CMK (cell line): ENCODE measurements at places on chromosomes 7 and 10.

DNA sequence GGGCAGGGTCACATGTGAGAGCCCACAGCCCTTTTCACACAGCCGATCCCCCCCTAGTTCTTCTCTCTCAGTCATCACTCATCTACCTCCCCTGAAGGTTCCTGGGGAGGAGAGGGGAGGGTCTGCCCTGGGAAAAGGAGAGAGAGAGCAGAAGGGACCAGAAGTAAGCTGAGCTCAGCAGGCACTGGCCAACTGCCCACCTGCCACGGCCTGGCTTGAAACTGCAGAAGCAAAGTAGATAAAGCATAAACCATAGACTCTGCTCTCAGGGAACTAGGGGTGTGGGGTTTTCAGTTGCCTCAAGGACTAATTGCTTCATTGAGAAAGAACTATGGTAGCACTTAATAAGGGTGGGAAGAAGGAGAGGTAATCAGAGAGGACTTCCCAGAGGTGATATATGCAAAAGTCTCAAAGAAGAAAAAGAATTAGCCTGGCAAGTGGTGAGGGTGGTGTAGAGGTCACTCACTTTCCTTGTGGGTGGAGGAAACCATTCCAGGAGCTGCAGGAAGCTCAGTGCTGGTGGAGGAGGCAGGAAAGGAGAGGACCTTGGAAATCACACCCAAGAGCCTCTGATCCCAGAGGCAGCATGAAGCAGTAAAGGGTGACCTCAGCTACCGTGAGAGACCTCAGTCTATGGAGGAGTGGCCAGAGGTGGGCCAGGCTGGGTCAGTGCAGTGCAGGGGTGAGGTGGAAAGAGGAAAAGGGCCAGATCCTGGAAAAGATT is 17.2 kb downstream of the PILRA start:
- no peak for DNase-seq

GRCh38 chr10:101974091-101974971 is 81.6 kb downstream of the ARMH3 start:
- no peak for DNase-seq

DNA sequence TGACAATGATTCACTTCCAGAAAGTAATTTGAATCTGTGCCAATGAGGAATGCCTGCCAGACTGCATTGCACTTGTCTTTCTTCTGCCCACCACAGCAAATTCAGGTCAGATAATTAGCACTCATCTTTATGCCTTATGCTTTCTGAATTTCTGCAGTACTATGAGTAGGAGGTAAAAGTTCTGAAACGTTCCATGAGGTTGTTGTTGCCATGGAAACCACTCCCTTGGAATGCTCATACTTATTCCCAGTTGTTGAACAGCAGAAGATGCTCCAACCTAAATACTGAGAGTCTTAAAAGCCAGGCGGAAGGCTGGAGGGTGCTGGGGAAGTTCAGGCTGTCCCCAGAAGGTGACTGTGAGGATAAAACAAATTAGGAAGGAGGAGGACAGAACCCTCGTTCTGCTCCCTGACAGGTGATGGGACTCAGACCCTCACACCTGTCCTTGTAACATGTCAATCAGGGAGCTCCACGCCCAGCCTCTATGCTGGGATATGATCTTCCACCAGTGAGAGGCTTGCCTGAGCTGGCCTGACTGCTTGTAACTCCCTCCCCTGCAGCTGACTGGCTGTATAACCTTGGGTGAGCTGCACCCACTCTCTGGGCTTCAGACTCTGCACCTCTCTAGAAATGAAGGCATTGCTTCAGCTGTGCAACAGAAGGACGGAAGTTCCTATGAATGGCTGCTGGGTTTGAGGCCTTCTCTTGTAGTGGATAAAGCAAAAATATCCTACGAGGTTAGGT is 554.3 kb upstream of the MGMT start:
- no peak for DNase-seq

DNA sequence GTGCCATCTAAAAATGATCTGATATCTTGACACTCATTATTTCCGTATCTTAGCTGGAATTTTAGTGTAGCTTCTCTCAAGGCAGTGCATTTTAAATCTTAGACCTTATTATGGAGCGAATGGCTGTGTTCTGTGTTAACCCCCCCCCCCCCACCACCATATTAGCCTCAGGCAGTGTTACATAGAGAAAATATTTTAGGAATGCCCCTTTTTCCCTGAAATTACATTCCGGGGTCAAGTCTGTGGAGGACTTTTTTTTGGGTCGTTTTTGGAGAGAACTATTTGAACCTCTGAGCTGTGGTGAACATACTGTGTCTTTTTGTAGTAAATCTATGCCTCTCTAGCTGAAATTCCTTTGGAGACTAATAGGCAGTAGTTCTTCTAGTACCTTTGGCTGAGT is 3.1 kb downstream of the CCDC126 start:
- DNase-seq, result no peak

DNA sequence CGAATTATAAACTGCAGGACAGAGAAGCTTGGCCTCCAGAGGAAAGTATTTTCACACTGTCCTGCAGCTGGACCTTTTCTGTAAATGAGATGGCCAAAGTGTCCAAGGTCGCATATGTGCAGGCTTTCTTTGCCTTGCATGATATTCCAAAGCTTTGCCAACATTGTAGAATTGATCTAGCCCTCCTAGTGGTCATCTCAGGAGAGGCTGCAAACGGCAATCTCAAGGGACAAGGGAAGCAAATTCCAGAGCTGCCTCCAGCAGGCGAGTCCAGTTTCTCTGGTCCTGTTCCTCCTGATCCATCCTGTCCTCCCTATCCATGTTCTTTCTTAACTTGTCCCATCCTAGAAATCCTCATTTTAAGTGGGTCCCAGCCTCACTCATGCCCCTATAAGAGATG is 373.4 kb upstream of the PCDH15 start:
- DNase-seq, result no peak

DNA sequence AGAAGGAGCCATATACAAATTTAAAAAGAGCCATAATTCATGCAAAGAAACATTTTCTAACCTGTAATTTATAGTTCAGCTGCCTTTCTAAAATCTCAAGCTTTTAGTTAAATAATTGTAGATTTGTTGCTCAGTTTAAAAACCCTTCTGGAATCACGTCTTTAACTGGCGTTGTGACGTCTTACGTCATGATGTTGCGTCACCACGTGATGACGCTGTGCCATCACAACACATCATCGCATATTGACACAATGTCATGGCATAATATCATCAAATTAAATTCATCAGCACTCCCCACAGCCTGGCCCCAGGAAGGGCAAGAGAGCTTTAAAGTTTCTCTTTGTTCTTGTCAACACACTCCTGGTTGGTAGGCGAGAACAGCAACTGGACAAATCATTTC is 194.8 kb downstream of the GRM8 start:
- DNase-seq, result no peak

DNA sequence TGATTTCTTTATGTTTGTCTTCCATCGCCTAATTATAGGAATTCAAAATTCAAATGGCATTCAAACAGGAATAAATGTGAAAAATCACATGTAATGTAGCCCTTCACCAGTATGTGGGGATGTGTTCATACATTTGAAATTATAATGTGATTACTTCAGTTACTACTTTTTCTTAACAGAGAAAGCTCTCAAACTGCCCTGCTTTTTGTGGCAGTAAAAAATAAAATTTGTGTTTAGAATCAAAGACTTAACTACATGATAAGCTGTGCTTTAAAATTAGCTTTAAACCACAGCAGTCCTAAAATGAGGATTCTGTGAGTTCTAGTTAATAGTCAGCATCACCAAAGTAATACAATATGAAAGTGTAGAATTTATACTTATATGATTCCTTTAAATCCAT is 7.8 kb upstream of the HERC4 start:
- DNase-seq, result no peak
